Activated naive CD4-positive, alpha-beta T cell (primary cell): ENCODE measurements at places on chromosomes 12 and 14.

DNA sequence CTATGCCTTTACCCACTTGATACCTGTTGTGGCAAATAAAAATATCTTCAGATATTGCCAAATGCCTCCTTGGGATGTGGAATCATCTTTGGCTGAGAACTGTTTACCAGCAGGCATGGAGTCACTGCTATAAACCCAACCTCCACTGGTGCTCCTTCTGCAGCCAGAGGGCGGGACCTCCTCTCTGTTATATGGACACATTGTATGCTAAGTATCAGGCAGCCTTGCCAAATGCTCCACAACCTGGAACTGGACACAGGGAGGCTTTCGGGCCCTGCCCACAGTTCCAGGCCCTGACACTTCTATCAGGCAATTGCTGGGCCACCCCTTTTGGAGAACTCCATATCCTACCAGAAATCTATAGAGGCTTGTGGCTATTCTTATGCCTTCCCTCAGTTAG lies 201.0 kb downstream of the TMX1 start:
- DNase-seq: no peak

- no peak for DNase-seq
Observed at GRCh38 chr12:130086248-130086647, 76.0 kb upstream of the FZD10 start.

- no peak for DNase-seq
Observed at GRCh38 chr12:130563323-130563722, 152.8 kb downstream of the RIMBP2 start.

DNA sequence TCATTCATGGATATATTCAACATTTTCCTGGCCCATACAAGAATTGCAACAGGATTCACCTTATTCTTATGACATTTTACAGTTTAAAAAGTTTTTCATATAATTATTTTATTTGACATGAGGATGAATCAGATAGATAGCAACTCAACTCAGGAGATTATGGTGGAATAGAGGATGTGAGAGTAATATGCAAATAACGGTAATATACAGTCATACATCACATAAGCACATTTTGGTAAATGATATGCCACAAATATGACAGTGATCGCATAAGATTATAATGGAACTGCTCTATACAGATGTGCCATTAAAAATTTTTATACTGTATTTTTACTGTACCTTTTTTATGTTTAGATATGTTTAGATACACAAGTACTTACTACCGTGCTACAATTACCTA lies 24.1 kb upstream of the CRADD start:
- no peak for DNase-seq
